HL-60 (cell line): ENCODE measurements at places on chromosomes 7 and 10.

DNA sequence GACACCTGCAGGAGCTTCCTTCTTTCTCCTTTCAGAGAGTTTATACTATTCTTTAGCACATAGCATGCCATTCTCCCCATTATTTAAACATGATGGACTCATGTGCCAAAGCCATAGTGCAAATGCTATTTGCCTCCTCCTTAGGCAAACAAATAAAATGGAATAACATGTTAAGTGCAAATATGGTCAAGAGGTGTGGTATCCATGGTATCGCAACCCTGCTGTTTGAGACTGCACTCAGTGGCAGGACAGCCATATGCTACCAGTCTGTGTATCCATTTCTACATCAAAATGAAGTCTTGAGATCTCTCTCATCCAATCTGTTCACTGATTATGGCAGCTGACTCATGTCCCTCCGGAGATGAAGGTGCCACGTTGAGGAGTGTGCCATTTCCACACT, 22.8 kb downstream of the HEPACAM2 start:
- DNase-seq, result no peak

DNA sequence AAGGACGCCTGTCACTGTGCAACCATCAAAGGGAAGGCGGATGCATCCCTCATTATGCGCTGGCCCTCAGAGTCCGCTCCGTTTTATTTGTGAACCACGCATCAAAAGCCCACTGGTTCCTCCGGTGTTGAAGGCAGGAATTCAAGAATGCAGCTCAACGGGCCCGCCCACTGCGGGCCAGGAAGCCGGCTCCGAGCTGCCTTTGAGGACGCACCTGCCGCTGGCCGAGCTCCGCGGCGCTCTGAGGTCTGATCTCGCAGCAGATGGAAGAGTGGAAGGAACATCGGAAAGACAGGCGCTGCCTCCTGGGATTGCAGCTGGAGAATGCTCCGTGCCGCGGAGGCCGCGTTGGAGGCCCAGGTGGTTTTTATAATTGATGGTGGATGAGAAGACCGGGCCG, 56.9 kb upstream of the ADGRA1 start:
- DNase-seq, result no peak

- no peak for DNase-seq
These were observed 57.1 kb downstream of the STK17A start for GRCh38 chr7:43639858-43640491.

DNA sequence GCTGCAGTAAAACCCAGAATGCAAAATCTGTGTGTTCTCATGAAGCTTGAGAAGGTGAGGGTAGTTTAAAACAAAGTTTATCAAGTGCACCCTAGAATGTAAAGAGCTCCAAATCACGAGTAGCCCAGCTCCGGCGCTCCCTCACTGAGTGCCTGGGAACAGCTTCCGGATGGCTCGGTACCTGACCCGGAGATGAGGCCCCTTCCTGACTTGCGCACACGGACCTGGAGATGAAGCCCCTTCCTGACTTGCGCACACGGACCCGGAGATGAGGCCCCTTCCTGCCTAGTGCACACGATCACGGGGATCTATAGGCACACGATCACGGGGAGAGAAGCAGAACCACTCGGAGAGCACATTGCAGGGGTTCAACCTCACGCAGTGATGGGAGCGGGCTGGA, 322.1 kb upstream of the RNF32 start:
- no peak for DNase-seq

GRCh38 chr10:123997486-123998196, 95.8 kb downstream of the CHST15 start:
- DNase-seq, result peak; percentile 77

DNA sequence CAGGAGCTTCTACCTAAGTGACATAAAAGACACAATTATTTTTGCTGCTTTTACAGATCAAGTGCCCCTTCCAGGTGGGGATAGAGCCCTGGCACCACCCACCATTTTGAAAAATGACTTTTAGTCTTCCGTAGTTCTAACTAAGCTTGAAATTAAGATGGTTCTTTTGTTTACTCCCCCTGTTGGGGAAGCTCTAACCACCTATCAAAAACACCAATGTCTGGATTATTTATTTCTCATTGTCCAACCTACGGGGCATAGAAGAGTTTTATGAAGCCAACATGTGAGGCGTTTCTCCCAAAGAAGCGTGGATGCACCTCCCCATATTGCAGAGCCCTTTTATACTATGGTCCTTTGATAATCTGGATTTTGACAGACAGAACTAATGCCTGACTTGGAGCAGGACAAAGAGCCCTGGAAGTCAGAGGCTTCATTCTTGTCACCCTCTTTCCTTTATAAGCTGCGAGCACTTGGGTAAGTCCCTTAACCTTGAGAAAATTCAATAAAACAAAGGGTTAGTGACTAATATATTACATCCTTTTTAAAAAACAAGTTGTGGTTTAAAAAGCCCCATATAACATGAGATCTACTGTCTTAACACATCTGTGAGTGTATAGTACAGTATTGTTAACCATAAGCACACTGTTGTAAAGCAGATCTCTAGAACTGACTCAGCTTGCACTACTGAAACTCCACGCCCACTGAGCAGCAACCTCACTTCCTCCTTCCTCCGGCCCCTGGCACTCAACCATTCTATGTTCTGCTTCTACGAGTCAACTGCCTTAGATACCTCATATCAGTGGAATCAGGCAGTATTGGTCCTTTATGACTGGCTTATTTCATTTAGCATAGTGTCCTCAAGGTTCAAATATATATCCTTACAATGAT, 67.5 kb downstream of the ATXN7L1 start:
- DNase-seq, result peak; percentile 45
